8988T (cell line): ENCODE measurements at places on chromosomes 2 and 18.

GRCh38 chr18:28494151-28494550 lies 317.2 kb upstream of the CDH2 start:
- DNase-seq, result no peak

DNA sequence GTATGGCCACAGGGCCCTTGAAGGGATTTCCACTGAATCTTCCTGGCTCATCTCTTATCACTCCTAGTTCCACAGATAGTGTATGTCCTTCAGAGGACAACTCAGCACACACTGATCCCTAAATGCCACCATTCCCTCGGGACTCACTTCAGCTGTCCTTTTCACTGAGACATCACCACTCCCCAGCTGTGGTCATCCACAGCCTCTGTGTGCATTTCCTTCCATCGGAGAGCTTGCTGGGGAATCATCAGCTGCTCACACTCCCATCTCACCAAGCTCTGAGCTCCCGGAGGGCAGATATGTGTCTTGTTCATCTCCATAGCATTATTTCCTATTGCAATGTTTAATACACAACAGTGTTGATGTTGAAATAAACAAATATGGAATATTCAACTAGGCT lies 759.5 kb downstream of the RNF144A start:
- DNase-seq, result no peak

GRCh38 chr2:161100211-161100895 lies 59.9 kb upstream of the TANK start:
- no peak for DNase-seq

DNA sequence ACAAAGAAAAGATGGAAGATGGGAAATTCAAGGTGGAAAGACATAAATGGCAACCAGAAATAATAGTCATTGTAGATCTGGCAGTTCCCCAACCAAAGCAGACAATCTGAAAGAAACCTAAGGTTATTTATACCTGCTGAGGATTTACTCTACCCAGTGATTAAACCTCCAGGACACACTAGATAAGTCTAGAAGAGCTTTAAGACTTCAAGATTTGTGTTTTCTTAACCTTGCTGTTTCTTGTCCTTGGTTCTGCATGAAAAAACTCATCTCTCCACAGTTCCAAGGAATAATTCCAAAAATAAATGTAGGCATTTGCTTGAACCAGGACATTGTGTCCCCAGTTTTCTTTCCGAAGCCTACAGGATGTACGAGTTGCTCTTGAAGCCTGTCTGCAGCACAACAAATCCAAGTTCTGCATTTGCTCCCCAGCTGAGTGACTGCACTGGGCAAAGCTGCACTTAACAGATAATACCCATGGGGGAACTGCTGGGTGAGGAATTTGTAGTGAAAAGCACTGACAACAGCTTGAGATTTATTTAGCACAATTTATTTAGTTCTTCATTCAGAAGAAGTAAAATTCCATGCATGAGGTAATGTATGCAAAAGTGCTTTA lies 19.8 kb downstream of the DTNA start:
- DNase-seq, result no peak

- peak; percentile 56 for DNase-seq
Observed at GRCh38 chr2:28958689-28959088, 22.4 kb upstream of the TOGARAM2 start.

- no peak for DNase-seq
Observed at GRCh38 chr18:44731530-44732237, 51.0 kb downstream of the SETBP1 start.

GRCh38 chr18:39166776-39167175 lies 1601.2 kb upstream of the CELF4 start:
- DNase-seq, result no peak

DNA sequence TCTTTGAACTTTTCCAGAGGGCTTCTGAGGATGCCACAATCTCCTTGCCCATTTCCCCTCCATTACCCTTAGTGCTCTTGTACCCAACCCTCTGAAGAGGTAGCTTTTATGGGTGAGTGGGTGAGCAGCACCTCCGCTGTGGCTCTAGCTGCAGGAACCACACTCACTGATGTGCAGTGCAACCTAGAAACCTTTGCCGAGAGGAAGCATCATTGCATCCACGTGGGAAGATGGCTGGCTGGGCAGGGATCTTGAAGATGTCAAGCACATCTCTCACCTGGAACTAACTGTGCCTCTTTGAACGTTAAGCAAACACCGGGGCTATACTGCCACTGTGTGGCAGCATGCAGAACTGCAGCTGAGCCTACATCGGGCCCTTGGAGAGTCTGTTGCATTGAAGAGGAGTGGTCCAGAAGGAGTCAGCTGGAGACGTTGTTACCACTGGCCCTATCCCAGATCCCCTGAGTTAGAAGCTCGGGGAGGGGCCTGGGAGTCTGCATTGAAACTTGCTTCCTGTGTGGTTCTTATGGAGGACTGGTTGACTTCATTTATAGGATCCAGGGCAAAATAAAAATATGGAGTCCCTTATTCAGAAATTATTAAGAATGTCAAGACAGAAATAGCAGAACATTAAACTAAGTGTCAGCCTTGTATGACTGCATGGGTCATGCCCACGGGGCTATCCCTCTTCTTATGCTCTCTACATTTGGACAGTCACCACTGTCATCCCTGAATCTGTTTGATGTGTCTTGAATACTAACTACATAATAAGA lies 28.7 kb downstream of the IGFBP5 start:
- DNase-seq, result peak; percentile 67

DNA sequence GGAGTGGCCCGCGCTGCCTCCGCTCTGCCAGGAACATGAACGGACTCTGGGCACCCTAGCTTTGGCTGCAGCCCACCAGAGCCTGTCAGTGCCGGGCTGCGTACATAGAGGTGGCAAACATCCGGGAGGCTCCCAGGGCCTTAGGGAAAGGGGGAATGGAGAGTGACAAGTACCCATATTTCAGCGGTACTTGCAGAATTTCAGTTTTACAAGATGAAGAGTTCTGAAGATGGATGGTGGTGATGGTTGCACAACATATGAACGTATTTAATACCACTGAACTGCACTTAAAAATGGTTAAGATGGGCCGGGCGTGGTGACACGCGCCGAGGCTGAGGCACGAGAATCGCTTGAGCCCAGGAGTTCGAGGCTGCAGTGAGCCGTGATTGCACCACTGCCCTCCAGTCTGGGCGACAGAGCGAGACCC lies 873 bp downstream of the MTHFD2 start:
- DNase-seq, result no peak

DNA sequence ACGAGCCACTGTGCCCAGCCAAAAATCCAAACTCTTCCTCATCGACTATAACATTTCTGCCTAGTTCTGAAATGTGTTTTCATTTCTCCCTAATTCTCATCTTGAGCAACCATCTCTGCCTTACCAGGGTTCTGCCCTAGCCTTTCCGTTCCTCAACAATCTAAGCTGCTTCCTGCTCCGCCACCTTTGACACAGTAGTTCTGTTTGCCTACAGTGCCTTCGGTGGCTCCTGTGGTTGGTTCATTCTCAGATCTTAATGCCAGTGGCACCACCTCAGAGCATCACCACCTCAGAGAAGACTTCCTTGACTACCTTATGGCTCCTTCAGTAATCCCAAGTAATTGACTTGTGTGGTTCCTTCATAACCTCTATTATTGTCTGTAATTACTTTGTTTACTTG lies 3.8 kb downstream of the SOCS6 start:
- no peak for DNase-seq

- DNase-seq, result no peak
Observed at GRCh38 chr18:29140590-29140989, 963.7 kb upstream of the CDH2 start.

DNA sequence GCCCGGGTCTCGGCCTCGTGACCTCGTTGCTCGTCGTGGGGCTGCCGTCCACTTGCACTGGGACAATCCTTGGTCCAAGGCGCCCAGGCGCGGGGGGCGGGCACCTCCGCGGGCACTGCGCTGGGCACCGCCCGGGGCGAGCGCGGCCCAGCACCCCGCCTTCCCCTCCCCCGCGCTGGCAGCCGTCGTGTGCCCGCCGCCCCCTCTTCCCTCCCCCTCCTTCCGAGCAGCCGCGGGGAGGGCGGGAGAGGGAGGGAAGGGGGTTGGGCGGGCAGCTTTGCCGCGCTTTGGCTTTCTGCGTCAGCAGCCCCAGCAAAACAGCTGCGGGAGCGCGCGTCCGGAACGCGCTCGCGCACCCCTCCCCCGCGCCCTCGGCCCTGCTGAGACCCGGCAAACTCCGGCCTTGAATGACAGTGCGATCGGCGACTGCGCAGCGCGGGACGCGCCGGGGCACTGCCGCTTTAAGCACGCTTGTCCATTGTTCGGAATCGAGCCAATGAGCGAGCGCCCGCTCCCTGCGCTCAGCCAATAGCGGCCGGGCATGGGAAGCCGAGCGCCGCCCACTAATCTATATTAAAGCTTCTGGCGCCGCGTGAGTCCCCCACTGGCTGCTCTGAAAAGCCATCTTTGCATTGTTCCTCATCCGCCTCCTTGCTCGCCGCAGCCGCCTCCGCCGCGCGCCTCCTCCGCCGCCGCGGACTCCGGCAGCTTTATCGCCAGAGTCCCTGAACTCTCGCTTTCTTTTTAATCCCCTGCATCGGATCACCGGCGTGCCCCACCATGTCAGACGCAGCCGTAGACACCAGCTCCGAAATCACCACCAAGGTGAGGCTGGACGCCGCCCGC lies at the start of gene PTMA:
Gene PTMA (plus strand): TSS at position 599 of the 846 bp plus-strand sequence. CDS start 182 bp downstream, at position 781.
- peak; percentile 97 for DNase-seq

DNA sequence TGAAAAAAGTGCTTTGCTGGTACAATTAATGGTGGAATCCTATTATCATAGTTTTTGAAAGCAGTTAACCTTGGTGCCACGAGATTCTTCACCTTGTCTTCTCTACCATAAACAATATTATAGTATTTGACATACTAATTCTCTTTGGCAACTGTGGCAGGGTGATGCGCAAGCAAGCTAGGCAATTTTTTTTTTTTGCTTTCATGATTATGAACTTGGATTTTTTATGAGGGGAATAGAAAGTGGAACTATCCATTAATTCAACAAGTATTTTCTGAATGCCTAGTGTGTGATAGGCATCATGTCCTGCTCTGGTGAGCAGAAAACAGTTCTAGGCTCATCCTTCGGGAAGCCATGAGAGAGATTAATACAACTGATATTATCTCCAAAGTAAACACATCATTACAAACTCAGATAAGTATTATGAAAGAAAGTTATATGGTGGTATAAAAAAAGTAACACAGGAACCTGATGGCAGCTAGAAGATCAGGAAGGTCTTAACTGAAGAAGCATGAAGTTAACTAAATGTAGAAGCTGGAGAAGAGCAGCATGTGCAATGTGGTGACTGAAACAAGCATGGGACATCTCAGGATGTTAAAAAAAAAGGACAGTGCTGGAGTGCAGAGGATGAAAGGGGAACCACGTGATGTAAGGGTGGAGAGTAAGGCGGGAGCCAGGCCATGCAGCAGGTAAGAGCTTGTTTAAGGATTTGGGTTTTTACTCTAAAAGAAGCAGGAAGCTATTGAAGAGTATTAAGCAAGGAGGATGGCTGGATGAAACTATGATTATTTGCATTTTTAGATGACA lies 113.7 kb downstream of the ZEB2 start:
- no peak for DNase-seq

GRCh38 chr2:8737571-8738175 lies 55.8 kb downstream of the ID2 start:
- no peak for DNase-seq

DNA sequence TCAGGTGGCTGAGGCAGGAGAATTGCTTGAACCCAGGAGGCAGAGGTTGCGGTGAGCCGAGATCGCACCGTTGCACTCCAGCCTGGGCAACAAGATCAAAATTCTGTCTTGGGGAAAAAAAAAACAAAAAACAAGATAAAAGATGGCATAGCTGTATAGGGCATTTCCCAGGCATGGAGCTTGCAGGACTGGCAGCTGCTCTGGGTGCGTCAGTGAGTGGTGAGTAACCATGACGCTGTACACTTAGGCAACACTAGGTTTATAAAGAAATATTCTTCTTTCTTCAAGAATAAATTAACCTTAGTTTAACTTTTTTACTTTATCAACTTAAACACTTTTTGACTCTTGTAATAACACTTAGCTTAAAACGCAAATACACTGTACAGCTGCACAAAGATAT lies 15.4 kb downstream of the TGOLN2 start:
- DNase-seq, result no peak

DNA sequence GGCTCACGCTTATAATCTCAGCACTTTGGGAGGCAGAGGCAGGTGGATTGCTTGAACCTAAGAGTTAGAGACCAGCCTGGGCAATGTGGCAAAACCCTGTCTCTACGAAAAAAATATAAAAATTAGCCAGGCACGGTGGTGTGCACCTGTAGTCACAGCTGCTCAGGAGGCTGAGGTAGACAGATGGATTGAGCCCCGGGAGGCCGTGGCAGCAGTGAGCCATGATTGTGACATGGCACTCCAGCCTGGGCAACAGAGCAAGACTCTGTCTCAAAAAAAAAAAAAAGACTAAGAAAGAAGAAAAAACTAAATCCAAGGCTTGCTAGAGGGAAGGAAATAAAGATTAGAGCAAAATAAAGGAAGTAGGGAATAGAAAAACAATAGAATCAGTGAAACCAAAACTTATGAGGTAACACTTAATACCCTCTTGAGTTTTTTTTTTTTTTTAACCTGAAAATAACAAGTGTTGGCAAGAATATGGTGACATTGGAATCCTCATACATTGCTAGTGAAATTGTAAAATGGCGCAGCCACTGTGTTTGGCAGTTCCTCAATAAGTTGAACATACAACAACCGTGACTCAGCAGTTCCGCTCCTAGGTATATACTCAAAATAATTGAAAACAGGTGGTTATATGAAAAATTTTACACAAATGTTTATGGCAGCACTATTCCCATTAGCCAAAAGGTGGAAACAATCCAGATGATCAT lies 85.2 kb downstream of the EML4 start:
- DNase-seq, result no peak

DNA sequence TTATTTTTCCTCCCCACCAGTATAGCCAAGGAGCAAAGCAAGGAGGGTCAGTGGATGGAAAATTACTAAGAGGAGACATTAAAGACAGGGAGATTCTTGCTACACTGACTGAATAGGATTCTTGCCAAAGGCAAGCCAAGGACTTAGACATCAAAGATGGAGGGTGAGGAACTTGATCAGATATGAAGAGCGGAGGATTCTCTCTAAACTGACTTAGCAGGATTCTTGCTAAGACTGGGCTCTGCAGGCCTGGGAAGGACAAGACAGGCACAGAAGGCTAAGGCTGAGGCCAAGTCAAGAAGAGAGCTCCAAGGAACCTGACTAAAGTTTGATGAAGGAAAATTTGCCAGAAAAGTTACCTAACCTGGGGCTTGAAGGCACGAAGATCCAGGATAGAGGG lies 143.9 kb upstream of the RMP24 start:
- no peak for DNase-seq

DNA sequence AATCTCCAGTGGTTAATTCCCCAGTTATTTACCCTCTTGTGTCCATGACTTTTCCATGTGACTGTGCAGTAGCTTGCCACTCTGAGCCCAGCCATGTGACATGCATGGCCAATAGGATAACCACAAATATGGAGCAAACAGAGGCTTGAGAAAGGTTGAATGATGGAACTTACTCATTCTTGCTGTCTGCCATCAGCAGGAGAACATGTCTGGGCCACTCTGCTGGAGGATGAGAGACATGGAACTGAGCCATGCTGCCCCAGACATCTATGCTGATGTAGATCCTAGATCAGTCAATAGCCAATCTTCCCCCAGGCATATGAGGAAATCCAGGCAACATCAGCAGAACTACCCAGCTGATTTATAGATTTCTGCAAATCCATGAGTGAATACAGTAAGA lies 992.3 kb upstream of the FANCL start:
- DNase-seq, result no peak
